ENCODE measurements at places on chromosomes 6 and 20.

DNA sequence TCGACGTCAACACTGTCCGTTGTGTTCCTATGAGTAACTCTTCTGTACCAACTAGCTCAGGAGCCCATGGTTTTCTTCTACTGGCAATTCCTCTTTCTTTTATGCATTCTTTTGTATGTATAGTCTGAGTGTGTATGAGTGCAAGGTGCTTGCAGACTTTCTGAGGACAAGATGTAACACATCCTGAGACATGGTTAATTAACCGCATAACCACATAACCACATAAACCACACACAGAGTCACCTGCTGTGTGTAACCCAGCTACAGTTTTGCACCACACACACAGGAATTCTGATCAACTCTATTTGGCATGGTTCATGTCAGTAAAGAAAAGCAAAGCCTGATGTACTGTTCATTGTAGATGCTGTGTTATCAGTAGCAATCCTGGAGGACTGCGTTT is 98.6 kb downstream of the DACT2 start:
- DNase-seq, result no peak

DNA sequence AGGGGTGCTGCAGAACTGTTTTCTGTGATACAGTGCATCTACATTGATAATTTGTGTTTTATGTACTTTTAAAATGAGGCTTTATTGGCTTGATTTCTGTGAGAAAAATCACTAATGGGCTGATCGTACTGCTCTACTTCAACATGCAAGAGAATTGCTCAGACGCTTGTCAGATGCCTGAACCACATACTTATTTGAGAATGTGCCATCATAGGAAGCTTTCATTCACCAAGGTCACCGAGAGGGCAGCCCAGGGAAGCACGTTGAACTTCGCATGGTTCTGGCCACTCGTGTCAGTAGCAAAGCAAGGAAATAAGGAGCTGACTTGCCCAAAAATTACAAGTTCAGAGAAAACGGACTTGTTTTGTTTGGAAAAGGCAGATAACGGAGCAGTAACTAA is 168.5 kb upstream of the AKAP12 start:
- no peak for DNase-seq

GRCh38 chr6:53639520-53639919 is 26.0 kb downstream of the KLHL31 start:
- DNase-seq, result no peak

DNA sequence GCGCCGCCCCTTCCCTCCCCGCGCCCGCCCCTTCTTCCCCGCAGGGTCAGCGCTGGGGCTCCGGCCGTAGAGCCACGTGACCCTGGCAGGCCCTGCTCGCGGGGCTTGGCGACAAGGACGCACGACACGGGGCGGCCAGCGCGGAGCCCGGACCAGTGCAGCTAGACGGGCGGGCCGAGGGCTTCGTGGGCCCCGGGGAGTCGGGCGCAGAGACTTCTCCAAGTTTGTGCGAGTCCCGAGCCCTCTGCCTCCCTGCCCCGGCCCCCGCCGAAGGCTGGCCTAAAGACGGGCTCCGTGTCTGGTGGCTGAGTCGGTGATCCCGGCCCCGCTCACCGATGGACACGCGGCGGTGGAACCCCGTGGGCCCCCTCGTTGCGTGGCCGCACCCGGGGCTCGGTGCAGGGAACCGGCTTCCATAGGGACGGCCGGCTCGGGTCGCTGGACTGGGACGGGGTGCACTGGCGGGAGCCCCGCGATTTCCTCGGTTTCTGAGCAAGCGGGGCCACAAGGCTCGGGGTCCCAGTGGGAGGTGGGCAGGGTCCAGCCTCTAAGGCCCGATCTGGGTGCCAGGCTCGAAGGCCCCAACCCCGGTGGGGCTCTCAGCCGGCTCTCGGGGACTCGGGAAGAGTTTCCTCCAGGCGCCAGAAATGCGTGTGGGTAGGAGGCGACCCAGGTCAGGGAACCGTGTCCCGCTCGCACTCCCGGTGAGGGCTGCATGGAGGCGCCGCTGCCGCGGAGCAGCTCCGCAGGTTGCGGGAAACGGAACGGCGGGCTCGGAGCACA is 452 bp upstream of the GATA5 start:
- DNase-seq, result no peak

GRCh38 chr6:144134176-144134575 is 16.1 kb upstream of the STX11 start:
- no peak for DNase-seq

- DNase-seq, result no peak
Observed at GRCh38 chr20:57335392-57335791, 5.8 kb downstream of the SPO11 start.

- DNase-seq, result no peak
Observed at GRCh38 chr6:14573267-14573666, 455.7 kb downstream of the CD83 start.

DNA sequence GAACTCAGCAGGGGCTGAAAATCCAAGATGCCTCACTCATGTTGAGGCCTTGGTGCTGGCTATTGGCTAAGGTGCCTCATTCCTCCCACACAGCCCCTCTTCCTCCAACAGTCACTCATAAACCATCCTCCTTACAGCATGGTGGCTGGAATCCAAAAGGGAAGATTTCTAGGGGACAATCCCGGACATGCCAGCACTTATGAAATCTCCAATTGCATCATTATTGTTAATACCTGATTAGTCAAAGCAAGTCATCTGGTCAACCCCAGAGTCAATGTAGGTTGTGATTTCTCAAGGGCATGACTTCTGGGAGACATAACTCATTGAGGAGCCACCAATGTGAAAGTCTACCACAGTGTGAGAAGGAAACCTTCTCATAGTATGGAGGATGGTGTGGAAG is 506.6 kb upstream of the NOX3 start:
- DNase-seq, result no peak

- no peak for DNase-seq
Observed at GRCh38 chr6:35206346-35206745, 7.4 kb upstream of the SCUBE3 start.

DNA sequence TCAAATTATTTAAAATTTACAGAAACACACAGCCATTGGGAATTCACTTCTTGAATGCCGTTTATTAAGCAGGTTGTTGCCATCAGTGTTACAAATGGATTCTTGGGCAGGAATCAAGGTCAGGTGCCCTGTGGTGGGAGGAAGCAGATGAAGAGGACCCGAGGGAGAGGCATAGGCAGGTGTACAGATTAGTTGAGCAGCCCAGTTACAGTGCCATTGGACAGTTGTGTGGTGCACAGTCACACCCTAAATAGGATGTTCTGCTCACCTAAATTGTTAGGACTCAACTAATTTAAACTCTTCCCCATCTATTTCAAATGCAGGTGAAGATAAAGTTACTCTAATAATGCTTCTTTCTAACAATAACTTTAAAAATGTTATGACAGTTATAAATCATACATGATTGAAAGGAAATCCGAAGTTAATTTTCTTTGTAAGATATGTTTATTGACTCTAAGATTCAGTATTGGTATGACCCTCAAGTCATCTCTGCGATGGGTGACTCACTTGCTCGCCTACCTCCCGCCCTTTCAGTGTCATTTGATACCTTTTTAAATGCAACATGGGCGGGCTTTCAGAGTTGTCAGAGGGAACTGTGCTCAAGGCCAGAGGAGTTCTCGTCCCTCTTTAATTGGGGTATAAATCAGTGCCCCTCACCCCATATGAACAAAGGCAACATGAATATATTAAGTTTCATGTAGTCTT is 35.1 kb downstream of the DSE start:
- no peak for DNase-seq

DNA sequence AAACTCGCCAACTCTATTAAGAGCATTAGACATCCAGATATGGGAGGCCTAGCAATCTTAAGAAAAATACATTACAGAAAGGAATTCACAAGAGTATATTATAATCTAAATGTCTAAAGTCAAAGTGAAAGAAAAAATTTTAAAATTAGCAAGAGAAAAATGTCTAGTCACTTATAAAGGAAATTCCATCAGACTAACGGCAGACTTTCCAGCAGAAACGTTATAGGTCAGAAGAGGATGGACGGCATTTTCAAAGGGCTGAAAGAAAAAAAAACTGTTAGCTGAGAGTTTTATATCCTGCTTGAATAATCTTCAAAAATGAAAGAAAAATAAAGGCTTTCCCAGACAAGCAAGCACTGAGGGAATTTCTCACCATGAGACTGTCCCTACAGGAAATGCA is 269.0 kb downstream of the HDGFL1 start:
- DNase-seq, result peak; percentile 6

- no peak for DNase-seq
Observed at GRCh38 chr6:148240461-148240840, 102.2 kb upstream of the SASH1 start.

DNA sequence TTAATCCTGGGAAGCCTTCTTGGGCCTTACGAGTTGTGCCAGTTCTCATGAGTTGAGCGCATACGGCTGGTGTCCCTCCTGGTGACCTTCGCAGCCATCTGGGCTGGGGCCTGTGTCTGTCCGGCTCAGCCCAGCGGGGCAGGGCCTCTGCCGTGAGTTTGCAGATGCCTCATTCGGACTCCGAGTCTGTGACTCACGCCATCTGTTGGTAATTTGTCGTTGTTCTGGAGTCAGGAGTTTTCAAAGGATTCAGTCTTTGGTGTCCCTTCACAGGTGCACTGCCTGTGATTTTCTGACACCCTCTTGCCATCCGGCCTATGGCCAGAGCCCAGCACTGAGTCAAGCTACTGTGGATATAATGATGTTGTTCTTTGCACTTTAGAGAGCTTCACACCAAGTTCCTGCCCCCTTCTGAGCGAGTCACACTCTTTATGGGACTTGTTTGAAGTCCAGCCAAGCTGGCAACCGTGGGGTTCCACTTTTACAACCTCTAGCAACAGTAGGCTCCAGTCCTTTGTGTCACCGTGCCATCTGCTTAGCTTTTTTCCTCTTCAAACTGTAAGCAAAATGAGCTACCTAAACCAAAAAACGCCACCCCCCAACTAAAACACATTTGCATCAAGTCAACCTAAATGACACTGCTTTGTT is 175.6 kb downstream of the AIG1 start:
- DNase-seq, result peak; percentile 31

DNA sequence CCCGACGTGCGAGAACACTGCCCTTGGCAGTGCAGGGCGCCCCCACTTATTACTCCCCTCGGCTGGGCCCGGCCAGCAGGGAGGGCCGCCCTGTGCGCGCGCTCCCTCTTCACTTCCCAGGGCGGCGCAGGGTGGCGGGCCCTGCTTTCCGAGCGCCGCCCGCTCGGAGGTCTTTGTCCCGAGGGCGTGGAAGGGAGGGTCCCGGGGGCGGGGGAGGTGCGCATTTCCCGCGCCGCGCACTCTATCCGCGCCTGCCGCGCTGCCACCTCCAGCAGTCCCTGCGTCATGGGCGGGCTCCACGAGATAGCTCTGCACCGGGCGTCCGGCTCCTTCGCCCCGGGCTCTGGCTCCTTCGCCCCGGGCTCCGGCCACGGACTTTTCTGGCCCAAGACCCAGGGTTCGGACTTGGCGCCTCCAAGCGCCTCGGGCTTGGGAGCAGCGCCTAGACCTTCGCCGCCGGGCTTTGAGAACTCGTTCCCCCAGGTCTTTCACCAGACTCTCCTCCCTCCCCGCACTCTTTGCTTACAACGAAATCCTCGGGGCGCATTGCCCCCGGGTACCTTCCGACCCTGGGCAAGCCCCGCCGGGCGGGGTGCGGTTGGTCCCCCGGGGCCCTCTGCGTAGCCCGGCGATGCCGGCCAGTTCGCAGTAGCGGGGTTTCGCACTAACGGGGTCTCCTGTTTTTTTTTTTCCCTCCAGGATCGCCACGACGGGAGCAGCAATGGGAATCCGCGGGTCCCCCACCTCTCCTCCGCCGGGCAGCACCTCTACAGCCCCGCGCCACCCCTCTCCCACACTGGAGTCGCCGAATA is 1.6 kb downstream of the TFAP2C start:
- no peak for DNase-seq
